ENCODE measurements at places on chromosomes 5 and 9. TPM values are rescaled to one million over a fixed set of nuclear protein-coding genes. Genes with fewer than 3 reads are reported as not detected.

- no peaks in the 10 kb centered on the region for H3K27me3 ChIP-seq
- H3K27ac ChIP-seq = peak overlapping the region; percentile 68
- H3K4me3 ChIP-seq = peak overlapping the region; percentile 49
- peak; percentile 46 for DNase-seq
These were observed 33.7 kb downstream of the SSBP2 start for GRCh38 chr5:81717226-81717625.

LCN1 gene
- not detected for total RNA-seq

DNA sequence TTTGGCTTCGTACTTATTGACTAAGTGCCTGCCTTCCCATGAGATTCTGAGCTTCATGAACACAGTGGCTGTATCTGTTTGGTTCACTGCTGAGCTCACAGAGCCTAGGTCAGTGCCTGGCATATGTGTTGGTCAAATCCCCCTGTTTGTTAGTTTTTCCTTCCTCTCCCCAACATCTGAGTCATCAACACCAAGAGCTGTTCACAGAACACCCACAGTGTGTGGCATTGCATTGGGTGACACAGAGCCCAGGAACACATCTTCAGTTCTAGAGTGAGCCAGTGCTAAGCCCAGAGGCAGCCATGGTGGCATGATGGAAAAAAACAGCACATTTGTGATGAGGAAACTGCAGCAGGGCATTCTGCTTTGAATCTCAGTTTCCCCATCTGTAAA, 294.6 kb downstream of the SEC61B start:
- H3K4me1 ChIP-seq = no peaks in the 10 kb centered on the region
- DNase-seq = no peak
- H3K36me3 ChIP-seq = no peaks in the 10 kb centered on the region
- H3K4me3 ChIP-seq = no peak overlapping the region
- H3K27ac ChIP-seq = no peak overlapping the region

IL3 gene
- not detected for total RNA-seq

DNA sequence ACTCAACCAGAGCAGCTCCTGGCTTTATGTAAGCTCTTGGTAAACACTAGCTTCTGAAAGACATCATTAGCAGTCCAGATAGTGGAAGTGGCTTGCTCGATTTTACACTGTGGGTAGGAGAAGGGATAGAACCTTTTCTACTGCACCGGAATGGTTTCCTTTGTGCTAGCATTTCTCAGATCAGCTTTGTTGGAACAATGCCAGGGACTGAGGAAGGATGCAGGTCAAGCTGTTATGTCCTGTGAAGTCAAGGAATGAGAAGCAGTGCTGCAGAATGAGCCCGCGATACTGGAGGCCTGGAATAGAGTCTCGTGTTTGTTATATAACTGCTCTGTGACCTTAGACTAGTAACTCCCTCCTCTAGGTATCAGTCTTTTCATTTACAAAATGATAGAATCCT, 233.6 kb downstream of the GABRB2 start:
- no peaks in the 10 kb centered on the region for H3K27me3 ChIP-seq
- no peaks in the 10 kb centered on the region for H3K36me3 ChIP-seq
- no peak for DNase-seq
- H3K4me1 ChIP-seq = no peaks in the 10 kb centered on the region

DNA sequence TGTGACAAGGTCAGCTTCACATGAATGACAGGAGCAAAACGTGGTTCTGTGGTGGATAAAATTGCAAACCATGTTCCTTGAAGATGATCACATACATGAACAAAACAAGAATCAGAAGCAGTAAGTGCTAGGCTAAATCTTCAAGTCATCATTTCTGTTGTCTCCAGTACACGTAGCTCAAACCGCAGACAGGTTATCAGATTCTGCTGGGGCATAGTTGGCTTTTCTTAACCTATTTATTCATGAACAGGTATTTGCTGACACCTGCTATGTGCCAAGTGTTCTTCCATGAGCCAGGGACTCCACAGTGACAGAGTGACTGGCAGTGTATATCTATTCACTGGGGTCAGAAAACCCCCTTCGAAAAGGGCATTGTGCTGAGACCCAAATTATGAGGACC, 20.8 kb downstream of the MFAP3 start:
- H3K4me3 ChIP-seq = no peak overlapping the region
- no peaks in the 10 kb centered on the region for H3K4me1 ChIP-seq
- H3K27me3 ChIP-seq = no peaks in the 10 kb centered on the region
- no peak overlapping the region for H3K27ac ChIP-seq

STPG3 gene
- total RNA-seq = not detected

DNA sequence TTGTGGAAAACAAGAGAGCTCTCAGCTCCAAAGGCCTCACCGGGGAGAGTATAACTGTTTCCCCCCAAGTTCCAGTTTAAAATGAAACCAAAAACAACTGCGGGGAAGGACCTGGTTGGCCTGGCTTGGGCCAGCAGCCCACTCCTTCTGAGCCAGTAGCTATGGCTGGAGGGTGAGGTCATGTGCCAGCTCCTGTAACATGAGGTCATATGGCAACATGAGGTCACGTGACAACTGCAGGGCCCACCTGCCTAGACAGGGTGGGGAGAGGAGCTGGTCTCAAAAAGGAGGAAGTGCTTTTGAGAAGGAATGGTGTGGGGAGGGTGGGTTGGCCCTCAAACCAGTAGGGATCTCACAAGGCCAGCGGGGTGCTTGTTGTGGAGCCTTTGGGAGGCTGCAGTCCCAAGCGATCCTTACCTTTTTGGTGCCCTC, 29.3 kb upstream of the CRB2 start:
- peak overlapping the region; percentile 21 for H3K4me3 ChIP-seq
- no peaks in the 10 kb centered on the region for H3K36me3 ChIP-seq
- H3K27ac ChIP-seq = no peak overlapping the region
- H3K4me1 ChIP-seq = peaks cover 6% of the 10 kb centered on the region

Data from HFFc6 (cell line).